ENCODE measurements at places on chromosomes 4 and X. TPM values are rescaled to one million over a fixed set of nuclear protein-coding genes. Genes with fewer than 3 reads are reported as not detected.

DNA sequence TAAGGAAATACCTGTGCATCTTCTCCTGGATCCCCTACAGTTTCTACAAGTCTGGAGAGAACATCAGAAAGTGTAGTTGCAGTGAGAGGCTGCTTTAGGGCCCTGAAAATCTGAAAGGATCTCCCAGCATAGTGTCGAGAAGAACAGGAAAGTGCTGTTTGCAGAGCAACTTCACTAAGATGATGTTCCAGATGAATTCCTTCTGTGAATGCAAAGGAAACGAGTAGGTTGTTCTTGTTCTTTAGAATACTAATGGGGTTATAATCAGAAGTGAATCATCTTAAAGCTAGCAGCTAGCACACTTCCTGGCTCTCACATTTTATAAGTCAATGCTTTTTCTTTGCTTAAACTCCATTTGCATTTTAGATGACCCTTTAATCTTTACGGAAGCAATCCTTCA is 53.7 kb downstream of the ZAR1 start:
- peak; percentile 20 for DNase-seq

GRCh38 chr4:87677731-87678130 is 27.7 kb downstream of the DMP1 start:
- no peak for DNase-seq

DNA sequence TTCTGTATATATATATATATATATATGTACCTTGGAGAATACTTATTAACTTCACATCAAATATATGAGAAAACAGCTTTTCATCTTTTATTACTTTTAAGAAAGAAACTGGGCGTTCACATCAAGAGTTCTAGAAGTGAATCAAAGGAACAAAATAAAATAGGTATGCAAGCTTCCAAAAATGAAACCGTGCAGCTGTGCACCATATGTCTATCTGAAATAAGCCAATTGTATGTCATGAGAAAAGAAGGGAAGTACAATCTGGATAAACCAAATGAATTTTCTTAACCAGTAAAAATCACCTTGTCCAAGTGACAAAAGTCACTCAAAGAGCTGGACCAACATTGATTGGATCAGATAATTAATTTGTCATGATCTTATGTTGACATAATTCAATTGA is 405.4 kb upstream of the TECRL start:
- DNase-seq = no peak

GRCh38 chrX:57902633-57903032 is 7.6 kb downstream of the ZXDA start:
- no peak for DNase-seq

GRCh38 chr4:45944000-45944399 is 179.9 kb downstream of the GABRG1 start:
- DNase-seq = no peak

- DNase-seq = no peak
These were observed 285.9 kb upstream of the ARSJ start for GRCh38 chr4:114265342-114265741.

The TBC1D8B gene
- 12.1 TPM for total RNA-seq

DNA sequence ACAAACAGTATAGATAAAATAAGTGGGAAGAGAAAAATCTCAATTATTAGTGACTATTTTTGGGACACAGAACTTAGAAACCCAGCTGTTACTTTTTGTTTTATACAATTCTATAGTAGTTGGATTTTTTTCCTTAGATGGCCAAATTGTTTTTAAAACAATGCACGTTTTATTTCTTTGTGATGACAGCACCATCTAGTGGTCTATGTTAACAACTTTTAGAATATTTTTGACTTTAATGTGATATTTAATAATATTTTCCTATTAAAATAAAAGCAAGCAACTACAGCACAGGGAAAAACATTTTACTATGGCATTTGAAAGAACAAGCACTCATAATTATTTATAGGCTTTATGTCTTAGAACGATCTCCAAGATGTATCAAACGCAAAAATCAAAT is 5.6 kb upstream of the SMIM31 start:
- DNase-seq = peak; percentile 4

DNA sequence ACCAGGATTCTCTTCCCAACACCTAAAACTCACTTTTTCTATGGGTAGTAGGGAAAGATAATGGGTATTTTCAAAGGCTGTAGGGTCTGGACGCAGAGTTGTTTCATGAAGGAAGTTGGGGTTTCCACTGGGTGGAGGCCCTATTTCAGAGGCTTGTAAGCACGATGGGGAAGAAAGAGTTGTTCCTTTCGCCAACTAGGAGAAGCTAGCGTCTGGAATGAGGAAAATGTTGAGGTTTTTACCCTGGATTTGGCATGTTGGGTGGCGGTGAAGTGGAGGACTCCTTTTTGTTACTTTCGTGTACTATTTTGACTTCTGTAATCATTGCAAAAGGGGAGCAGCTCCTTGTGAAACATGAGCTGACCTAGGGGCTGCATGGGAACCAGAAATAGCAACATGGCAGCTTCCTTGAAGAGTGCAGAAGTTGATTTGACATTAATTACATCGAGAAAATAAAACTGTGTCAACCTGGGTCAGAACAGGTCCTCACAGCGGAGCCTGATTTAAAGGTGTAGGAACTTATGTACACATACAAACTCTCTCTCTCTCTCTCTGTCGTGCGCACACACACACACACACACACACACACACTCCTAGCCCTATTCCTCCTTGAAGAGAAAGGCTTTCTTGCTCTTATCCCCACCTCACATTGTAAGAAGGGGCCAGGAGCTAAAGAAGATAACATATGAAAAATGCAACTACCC is 19.1 kb downstream of the VSIG4 start:
- DNase-seq = no peak

- no peak for DNase-seq
These were observed 32.2 kb downstream of the PDLIM5 start for GRCh38 chr4:94483895-94484294.

DNA sequence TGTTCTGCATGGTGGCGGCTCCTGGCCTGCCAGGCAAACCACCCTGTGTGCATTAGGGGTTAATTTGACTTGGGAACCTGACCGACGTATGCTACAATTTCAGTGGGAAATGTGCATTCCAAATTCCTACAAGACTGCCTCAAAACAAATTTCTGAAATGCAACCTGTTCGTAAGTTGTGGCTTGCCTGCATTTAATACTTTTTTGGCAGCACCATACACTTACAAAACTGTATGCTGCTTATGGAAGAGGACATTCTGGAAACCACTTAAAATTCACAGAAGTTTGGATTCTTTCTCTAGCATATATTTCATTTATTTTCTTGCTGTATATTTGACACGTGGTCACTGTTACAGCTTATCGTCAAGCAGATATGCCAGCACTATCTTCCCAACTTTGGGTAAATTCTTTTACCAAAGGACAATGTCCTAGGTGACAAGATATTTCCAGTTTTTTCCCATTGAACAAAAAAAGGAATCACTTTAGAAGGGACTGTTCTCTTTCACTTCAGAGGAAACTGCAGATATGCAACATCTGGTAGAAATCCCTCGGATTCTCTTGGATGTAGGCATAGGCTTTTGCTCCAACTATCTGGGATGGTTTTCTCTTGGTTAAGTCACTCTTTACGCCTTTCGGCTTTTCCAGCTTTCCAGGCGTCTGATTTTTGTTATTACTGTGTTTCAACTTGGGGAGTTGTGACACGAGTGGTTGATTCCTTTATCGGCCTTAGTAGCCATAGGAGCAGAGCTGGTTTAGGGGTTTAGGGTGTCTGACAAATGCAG is 9.7 kb upstream of the TENM3 start:
- no peak for DNase-seq

DNA sequence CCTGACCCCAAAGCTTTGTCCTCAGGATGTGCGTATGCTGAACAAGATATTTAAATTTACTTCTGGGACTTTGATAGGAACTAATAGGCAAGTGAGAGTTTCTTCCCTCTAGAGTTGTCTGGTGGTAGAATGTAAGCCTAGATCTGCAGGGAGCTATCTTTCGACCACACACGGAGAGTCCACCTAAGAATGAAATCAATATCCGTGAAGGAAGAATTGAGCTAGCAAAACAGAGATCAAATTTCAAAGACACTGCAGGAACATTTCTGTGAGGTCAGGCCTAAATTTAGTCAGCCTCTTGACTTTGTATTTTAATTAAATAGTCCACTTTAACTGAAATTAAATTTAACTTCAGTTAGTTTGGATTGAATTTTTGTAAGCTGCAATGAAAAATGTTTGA is 871.3 kb downstream of the RAB28 start:
- DNase-seq = no peak

DNA sequence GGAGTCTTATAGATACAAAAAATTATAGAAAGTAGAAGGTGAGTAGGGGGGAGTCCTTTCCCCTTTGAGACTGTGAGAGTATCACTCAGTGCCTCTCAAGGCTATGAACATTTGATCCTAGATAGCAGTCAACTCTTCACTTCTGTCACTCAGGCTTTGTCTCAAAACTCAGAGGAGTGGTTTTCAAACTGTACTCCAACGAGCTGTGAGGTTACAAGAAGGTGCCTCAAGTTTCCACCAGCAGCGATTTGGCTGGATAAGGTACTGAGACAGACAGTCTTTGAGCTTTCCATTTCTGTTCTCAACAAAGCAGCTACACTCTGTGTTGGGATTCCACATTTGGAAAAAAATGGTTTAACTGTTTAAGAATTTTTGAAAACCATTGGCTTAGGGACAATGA is 48.0 kb upstream of the NDST3 start:
- DNase-seq = no peak

GRCh38 chr4:6205567-6205931 is 5.2 kb upstream of the JAKMIP1 start:
- no peak for DNase-seq

The GPC4 gene
- total RNA-seq = 86.4 TPM

The FRMD7 gene
- not detected for total RNA-seq

The AVPR2 gene
- total RNA-seq = not detected

GRCh38 chr4:1597021-1597931 is 86.8 kb downstream of the FAM53A start:
- DNase-seq = no peak

GRCh38 chrX:19658030-19658429 is 142.7 kb upstream of the MAP3K15 start:
- peak; percentile 72 for DNase-seq

DNA sequence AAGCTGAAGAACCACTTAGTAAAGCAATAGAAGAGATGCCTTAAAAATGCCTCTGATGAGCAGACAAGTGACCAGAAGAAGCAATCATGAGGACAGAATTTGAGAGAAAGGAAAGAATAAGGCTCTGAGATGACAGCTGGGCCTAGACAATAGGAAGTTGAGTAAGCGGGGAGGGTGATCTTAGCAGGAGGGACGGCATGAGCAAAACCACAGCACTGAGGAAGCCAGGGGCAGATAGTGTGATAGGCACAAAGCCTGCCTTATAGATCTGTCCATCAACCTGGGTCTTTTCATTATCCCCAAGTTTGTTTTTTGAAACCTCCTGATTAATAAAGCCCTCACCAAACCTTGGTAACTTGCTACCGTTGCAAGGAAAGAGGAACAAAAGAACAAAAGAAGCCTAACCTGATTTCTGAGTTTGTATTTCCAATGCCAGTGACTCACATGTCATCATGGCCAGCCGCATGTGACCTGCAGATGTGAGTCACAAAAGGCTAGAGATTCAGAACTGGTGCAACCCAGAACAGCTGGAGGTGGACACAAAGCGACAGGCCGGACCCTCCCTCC is 55.7 kb upstream of the PPARGC1A start:
- DNase-seq = peak; percentile 73

- peak; percentile 54 for DNase-seq
These were observed 877 bp upstream of the SLC16A2 start for GRCh38 chrX:74420196-74421035.

DNA sequence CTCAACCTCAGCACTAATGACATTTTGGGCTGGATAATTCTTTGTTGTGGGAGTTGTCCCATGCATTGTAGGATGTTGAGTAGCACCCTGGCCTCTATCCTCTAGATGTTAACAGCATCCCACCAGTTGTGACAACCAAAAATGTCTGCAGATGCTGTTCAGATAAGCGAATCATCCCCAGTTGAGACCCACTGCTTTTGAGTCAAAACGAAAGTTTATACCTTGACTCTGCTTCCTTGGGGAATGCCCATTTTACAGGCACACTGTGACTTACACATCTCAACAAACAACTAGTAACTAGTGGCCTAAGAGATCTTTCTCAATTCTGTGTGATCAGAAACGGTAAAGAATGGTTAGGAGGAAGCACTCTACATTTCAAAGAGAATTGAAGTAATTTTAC is 37.0 kb downstream of the SEPSECS start:
- DNase-seq = no peak

DNA sequence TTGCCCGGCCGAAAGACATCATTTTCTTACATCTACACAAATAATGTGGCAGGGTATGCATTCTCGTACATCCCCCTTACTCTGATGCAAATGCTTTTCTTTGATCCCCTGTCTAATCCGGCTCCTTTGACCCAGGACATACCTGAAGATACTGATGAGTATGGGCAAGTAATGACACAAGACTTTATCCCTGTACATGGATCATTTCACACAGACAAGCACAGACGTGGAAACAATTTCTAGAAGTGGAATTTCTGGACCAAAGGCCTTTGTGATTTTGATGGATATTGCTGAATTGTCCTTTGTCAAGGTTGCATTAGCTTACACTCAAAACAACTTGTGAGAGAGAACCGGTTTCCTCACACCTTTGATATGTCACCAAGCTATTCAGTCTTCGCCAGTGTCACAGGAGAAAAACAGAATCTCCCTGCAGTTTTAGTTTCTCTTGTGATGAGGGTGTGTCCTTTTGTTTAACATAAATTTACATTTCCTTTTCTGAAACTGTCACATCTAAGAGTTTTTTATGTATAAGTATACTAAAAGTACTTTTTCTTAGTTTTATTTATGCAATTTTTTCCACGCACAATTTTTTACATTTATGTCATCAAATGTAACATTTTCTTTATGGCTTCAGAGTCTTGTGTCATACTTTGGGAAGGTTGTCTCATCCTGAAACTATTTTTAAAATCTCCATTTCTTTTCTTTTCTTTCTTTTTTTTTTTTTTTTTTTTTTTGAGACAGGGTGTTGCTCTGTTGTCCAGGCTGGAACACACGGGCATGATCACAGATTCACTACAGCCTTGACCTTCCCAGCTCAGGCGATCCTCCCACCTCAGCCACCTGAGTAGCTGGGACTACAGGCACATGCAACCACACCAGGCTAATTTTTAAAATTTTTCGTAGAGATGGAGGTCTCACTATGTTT is 25.2 kb downstream of the RWDD4 start:
- DNase-seq = no peak

The SPANXN2 gene
- not detected for total RNA-seq

DNA sequence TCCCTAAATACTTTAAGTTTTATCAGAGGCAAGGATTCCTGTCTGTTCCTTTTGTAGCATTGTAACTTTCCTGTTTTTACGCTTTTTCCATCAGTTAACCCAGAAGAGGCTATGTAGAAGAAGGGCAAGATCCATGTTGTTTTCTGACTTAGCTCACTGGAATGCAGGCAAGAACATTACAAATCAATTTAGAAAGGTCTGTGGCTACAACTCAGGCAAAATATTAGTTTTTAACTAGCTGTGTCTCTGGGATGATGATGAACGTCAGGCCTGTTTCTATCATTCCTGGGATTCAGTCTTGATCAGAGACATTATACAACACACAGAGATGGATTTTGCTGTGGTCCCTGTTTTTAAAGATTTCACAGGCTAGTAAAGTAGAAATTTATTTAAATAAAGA is 813.0 kb upstream of the POU3F4 start:
- peak; percentile 6 for DNase-seq

The FRG2 gene
- total RNA-seq = not detected

GRCh38 chr4:172705565-172705964 is 463.0 kb upstream of the GALNT7 start:
- DNase-seq = no peak

The TACR3 gene
- 0.05 TPM for total RNA-seq

The AMELX gene
- not detected for total RNA-seq
